AG08395 (cell line): ENCODE measurements at places on chromosomes 12 and 14.
A peak's percentile ranks its signal among the peaks of the same experiment; 100 is the strongest.

DNA sequence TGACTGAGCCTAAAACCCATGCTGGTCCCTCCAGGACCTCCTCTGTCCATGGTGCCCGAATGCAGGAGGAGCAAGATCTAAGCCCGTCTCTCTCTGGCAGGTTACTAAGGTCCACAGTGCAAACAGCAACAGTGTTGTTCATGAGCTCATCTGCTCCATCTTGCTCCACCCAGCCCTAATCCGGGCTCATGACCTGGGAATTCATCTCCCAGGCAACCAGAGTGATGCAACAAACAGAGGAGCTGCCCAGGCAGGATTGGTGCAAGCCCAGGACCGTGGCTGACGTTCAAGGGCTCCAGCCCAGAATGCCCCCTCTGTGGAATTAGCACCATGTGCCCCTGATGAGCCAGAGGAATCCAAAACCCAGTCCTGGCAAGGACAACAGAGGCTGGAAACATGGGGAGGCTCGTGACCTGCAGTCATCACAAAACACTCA, 29.9 kb downstream of the HSPB8 start:
- peak; percentile 52 for DNase-seq

- no peak for DNase-seq
These were observed 5.0 kb upstream of the FGF6 start for GRCh38 chr12:4450551-4451112.

GRCh38 chr12:102120886-102121285, 903 bp downstream of the PARPBP start:
- peak; percentile 27 for DNase-seq

DNA sequence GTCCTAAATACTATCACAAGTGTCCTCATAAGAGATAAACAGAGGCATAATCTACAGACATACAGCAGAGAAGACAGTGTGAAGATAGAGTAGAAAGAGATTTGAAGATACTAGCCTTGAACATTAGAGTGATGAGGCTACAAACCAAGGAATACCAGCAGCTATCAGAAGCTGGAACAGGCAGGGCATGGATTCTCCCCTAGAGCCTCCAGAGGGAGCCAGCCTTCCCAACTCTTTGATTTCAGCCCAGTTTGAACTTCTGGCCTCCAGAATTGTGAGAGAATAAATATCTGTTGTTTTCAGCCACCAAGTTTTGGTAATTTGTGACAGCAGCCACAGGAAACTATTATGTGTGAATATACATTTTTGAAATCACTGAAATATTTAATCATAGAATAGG, 47.2 kb downstream of the CCDC91 start:
- DNase-seq, result no peak

DNA sequence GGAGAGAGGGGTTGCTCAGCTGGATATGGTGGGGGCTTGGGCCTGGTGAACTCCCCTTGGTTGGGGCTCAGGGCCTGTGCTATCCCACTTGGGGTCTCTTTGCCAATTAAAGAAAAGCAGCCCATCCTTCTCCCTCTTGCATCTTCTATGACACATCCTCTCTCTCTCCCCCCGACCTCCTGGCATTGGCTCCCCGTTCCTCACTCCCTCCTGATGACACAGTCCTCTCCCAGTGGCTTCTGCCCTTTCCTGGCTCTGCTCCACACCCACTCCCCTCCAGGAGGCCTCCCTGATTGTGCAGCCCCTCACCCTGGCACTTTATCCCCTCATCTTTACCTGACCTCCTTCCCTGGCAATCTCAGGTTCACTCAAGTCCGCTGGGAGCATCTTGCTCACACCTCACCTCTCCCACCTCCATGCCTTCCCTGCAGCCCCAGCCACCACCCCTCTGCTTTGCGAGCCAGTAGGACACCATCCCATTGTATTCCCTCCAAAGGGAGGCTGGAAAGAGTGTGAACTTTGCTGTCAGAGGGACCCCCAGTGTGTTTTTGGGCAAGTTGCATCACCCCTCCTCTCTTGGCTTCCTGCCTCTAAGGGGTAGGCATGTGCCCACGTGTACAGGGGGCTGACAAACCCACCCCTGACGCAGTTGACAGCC, 10.7 kb downstream of the KRT80 start:
- DNase-seq, result no peak

GRCh38 chr12:19129486-19130223, at the start of gene PLEKHA5:
PLEKHA5 (plus strand) TSS chr12:19129733; CDS start chr12:19129800, 67 bp downstream.
- DNase-seq, result peak; percentile 83

GRCh38 chr12:59737725-59738463, 142.1 kb downstream of the SLC16A7 start:
- DNase-seq, result peak; percentile 14

GRCh38 chr12:26642361-26642760, 190.6 kb downstream of the ITPR2 start:
- DNase-seq, result no peak

- DNase-seq, result no peak
These were observed 253.4 kb downstream of the BTG1 start for GRCh38 chr12:91892081-91892855.

DNA sequence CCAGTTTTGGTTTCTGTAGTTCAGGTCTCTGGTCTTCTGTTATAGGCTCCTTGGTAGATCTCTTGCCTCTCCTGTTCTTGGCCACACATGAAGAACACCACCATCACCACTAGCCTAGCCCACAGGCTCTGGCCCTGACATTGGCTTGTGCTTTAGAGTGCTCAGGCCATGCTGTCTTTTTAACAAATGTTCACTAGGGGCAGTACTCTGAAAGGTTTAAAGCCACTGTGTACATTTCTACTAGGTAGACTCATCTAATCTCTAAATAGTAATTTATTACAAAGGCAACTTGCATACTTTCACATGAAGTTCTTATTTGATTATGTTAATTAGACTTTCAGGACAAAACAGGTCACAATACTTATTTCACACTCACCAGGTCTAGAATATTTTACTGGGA, 38.3 kb downstream of the PDE6H start:
- no peak for DNase-seq

DNA sequence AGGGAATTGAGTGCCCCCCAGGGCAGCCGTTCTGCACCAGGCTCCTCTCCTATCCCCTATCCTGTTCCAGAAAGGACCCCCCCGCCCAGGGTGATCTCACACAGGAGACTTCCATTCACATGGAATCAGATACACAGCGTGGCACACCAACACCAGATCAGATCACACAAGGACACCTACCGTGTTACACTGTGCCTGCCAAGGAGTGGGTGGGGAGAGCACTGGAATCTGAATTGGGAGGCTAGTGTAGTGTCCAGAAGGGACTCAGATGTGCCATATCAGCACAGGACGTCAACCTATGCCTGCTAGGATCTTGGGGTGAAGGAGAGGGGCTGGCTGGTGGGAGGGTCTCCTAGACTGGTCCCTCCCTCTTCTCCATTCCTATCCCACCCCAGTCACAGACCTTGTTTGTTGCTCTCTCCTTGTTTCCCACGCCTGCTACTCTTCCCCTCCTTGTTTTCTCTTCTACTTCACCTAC, 2.3 kb downstream of the PTMS start:
- no peak for DNase-seq

- DNase-seq, result no peak
These were observed at the start of gene KDM2B for GRCh38 chr12:121580959-121581685. KDM2B (minus strand) TSS chr12:121581023; CDS start chr12:121580911, 112 bp downstream.

GRCh38 chr12:71872972-71873371, 33.4 kb downstream of the TBC1D15 start:
- DNase-seq, result no peak

DNA sequence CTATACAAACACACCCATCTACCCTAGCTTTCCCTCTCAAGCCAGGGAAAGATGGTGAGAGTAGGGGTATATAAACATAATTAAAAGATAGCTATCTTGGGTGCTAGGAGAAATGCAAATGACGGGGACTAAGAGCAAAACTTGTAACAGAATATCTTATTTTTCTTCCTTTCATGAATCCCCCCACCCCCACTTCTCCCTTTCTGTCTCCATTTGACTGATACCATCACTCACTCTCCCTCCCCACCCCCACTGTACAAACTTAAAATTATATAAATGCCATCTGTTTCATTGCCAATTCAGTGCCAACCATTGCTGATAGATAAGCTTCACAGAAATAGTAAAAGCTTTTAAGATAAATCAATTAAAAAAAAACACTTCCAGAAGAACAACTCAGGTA, 268.6 kb downstream of the SLC6A15 start:
- no peak for DNase-seq

DNA sequence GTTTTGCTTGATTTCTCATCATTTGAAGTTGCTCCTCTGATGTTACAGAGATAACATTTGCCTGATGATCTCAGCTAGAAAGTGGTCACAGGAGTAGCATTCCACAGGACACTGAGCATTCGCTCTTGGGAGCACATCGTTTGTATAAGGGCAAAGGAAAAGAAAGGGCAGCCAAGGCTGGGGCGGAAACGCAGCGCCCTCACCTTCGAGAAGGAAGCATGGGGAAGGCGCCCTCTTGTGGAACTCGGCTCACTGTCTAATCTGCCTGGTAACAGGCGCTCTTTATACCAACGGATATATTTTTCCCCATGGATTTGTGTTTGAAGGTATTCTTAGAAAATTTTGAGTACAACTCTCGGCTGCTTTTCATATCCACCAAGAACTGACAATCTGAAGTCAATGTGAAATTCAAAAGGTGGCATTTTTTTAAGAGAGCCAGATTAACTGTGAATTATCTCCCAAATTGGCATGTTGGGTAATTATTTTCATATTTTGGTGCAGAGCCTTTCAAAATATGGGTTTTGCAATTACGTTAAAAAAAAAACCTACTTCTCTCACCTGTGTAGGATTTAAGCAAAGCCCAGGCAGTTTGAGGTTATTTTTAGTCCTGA, 172.7 kb downstream of the CAND1 start:
- DNase-seq, result peak; percentile 73

- no peak for DNase-seq
These were observed 729.7 kb upstream of the TBX3 start for GRCh38 chr12:115413626-115414025.

DNA sequence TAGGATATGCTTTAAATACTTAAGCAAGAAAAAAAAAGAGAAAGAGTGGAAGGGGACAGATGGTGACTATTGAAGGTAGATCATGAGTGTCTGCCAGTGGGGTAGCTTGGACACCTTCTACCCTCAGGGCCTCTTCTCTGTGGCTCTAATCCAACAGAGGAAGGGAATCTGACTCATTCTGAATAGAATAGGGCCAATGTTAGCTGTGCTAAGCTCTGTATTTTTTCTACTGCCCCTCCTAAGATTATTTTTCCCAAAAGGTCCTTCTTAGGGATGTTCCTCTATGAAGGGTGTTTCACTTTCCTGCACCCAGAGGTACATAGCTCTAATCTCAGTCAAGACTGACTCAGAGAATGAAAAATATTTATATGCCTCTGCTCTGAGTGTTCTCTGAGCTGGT, 25.6 kb downstream of the UNC79 start:
- no peak for DNase-seq

DNA sequence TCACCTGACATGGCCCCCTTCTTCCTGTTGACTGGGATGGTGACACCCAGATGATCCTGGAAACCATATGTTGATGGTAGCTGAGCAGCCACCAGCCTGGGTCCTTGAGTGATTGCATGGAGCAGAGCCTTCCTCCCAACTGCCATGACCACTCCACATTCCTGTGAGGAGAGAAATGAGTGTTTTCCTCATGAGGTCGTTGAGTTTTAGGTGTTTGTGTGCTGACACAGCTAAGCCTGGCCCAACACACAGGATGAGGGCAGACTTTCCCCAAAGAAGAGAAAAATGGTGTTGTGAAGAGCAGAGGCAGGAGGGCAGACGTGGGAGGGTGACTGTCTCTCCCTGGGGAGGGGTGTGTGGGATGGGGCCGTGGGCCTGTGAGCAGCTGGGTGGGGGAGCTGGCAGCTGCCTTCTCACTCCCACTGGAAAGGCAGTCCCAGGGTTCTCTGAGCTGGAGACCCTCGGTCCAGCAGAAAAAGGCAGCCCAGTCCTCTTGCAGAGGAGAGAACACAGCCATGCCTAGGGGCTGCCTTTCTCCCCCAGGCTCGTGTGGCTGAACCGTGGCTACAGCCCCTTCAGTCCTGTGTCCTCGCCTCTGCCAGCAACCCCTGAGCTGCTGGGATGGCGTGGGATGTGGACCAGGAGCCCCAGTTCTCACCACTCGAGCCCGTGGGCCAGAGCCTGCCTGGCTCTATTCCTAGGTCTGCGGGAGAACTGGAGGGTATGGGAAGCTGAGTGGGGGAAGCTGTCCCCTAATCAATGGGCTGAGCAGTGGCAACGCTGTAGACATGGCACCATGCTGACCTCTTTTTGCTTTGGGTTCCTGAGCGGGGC, 257.0 kb downstream of the ADGRD1 start:
- DNase-seq, result no peak

- peak; percentile 82 for DNase-seq
These were observed 120.2 kb upstream of the RFLNA start for GRCh38 chr12:124174451-124175348.

DNA sequence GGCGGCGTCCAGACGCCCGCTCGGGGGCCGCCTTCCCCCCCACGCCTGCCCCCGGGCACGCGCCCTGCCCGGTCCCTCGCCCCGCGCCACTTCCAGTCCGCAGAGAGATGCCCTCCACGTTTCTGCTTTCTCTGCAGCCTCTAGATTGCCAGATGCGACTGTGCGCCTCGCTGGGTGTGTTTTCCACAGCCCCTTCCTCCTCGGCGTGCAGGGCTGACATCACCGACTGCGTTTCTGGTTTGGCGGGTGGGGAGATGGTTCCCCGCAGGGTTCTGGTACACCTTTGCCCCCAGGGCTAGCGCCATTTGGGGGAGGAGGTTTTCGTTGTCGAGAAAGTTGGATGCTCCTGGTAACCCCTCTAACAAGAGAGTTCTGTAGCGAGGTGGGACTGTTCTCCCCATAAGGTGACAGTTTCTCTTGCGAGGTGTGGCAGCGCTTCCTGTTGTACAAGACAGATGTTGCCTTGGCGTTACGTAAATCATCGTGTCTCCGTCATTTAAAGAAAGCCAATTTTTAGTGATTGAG, 1.5 kb downstream of the CALM1 start:
- DNase-seq, result peak; percentile 8

DNA sequence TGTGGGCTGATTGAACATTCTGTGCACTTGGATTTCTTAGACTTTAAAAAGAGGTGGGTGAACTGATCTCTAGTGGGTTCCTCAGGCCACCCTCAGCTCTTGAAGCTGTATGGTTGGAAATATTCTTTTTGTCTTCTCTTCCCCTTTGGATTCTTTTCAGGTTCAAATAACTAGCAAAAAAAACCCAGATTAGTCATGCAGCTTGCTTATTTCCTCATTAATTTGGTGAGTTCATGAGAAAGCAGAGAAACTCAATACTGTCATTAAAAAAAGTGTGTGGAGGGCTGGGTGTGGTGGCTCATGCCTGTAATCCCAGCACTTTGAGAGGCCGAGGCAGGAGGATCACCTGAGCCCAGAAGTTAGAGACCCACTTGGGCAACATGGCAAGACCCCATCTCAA, 183.4 kb downstream of the ESR2 start:
- no peak for DNase-seq
